ENCODE measurements at places on chromosomes 7 and 10. TPM values are rescaled to one million over a fixed set of nuclear protein-coding genes. Genes with fewer than 3 reads are reported as not detected.

The ABCC2 gene
- total RNA-seq: 132 TPM

The CALCR gene
- total RNA-seq: not detected

The FFAR4 gene
- 0.25 TPM for total RNA-seq

The ADRA2A gene
- not detected for total RNA-seq

The VGF gene
- total RNA-seq: 2.3 TPM

The LLCFC1 gene
- total RNA-seq: not detected

The GOLGA7B gene
- total RNA-seq: 1.1 TPM

- H3K27me3 ChIP-seq: no peaks in the 10 kb centered on the region
- H3K36me3 ChIP-seq: no peaks in the 10 kb centered on the region
- no peak overlapping the region for H3K4me3 ChIP-seq
- H3K4me1 ChIP-seq: no peaks in the 10 kb centered on the region
- H3K27ac ChIP-seq: no peak overlapping the region
Observed at GRCh38 chr7:113076703-113077102, 9.9 kb downstream of the GPR85 start.

GRCh38 chr10:104223304-104223703 is 8.9 kb downstream of the CFAP43 start:
- no peak for DNase-seq
- H3K4me3 ChIP-seq: no peak overlapping the region
- no peaks in the 10 kb centered on the region for H3K4me1 ChIP-seq
- H3K27ac ChIP-seq: no peak overlapping the region
- H3K36me3 ChIP-seq: no peaks in the 10 kb centered on the region
- no peaks in the 10 kb centered on the region for H3K27me3 ChIP-seq

DNA sequence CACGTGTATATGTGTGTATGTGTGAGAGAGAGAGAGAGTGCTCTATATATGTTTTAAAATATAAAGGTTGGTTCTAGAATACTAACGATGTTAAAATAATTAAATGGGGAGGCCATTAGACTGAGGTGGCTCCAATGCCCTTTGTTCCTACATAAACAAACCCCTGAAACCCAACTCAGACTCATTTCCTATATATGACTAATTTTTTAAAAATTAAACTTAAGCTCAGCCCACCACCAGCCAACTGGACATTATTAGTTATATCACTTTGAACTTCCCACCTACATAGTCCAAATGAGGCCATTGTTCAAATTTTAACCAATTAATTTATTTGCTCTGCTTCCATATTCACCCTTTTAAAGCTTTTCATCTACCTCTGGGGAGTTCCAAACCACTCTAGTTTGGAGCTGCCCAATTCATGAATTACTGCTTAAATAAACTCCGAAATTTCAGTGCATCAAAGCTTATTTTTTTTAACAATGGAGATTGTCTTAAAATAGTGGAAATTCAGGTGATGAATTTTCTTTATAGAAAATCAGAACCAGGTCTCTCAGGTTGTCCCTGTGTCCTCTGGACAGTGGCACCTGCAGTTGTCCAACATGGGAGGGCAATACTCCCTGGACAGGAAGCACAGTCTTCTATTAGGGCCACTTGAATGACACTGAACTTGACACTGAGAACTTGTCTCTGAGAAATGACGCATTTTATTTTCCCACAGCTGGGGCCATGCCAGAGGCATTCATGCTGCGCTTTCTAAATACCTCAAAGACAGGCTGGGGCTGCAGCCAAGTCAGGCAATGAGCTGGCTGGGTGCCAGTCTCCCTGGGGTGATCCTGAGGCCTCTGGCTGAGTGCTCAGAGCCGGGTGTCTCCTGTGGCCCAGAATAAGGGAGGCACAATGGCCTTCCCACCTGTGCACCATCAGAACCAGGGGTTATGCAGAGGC is 109.5 kb upstream of the TMEM72 start:
- peaks cover 32% of the 10 kb centered on the region for H3K27me3 ChIP-seq
- H3K36me3 ChIP-seq: no peaks in the 10 kb centered on the region
- no peak overlapping the region for H3K4me3 ChIP-seq
- H3K27ac ChIP-seq: no peak overlapping the region
- DNase-seq: peak; percentile 56

GRCh38 chr7:132759482-132760243 is 183.4 kb upstream of the PLXNA4 start:
- no peak overlapping the region for H3K27ac ChIP-seq
- H3K4me1 ChIP-seq: no peaks in the 10 kb centered on the region
- no peaks in the 10 kb centered on the region for H3K36me3 ChIP-seq
- DNase-seq: peak; percentile 21
- no peaks in the 10 kb centered on the region for H3K27me3 ChIP-seq

DNA sequence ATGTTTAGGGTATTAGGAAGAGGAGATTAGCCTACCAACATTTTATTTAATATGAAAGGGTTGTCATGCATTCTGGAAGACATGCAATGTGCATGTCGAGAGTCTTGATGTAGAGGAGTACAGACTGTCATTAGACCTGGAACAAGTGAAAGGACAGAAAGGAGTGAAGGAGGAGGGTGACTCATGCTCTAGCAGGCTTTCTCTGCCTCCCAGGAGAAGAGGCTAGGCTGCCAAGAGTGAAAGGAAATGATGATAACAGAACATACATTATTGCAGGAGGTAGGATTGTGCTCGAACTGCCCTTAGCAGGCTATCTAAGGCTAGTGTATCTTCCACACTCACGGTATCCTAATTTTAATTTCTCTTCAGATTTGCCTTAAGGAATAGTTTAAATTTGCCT is 228.8 kb downstream of the EXOC4 start:
- no peaks in the 10 kb centered on the region for H3K36me3 ChIP-seq
- DNase-seq: no peak
- no peaks in the 10 kb centered on the region for H3K4me1 ChIP-seq
- no peaks in the 10 kb centered on the region for H3K27me3 ChIP-seq
- H3K4me3 ChIP-seq: no peak overlapping the region

DNA sequence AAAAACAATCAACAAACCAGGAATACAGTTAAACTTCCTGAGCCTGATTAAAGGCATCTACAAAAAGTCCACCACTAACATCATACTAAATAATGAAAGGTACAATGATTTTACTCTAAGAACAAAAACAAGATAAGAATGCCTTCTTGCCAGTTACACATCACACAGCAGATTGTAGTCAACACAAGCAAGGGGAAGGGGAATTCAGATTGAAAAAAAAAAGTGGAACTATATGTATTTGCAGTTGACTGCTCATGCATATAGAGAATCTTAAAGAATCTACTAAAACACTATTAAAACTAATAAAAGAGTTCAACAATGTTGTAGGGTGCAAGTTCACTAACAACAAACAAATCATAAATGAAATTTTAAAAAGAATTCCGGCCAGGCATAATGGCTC is 28.5 kb downstream of the ZNF33B start:
- peaks cover 16% of the 10 kb centered on the region for H3K36me3 ChIP-seq
- H3K4me1 ChIP-seq: no peaks in the 10 kb centered on the region
- no peak overlapping the region for H3K27ac ChIP-seq
- no peak overlapping the region for H3K4me3 ChIP-seq
- no peak for DNase-seq

- no peaks in the 10 kb centered on the region for H3K27me3 ChIP-seq
- H3K27ac ChIP-seq: no peak overlapping the region
- no peak for DNase-seq
- H3K4me3 ChIP-seq: no peak overlapping the region
- no peaks in the 10 kb centered on the region for H3K36me3 ChIP-seq
Observed at GRCh38 chr7:35257251-35258124, 3.6 kb upstream of the TBX20 start.

DNA sequence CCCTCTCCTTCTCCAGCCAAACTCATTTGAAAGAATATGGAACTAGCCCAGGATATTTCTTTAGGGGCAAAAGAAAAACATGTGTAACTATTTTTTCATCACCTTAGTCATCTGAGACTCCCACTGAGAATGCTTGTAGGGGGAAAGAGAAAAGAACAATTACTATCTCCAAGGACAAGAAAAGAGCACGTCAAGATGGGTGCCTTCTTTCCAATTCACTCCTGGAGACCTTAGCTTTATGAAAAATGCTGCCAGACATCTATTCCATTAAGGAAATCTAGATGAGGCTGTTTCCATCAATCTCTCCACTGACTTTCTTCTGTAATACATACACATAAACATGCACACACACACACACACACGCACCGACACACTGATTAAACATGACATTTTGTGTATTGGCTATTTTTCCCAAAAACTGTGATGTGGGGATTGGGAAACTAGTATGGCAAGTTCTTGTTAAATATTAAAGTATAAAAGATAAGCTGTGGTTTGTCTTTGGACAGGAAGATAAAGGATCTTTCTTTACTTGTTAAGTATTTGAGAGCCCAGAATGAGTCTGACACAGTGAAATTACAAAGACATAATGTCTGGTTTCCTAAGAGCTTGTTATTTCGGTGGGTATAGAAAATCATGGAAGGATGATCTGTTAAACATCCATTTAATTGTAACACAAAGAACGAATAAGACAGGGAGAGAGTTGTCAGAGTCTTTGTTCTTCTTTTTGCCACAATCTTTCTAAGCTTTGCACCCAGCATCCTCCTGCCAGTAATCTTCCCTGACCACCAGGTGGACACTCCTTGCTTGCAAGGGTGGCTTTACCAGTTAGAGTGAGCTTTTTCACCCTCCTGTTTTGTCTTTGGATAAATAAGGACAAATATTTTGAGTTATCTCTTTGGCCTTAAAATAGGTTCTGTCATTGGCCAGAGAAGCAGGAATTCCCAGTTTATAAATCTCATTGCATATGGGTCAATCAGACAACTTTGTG is 177.3 kb upstream of the TMEM72 start:
- no peak overlapping the region for H3K27ac ChIP-seq
- H3K4me3 ChIP-seq: no peak overlapping the region
- H3K36me3 ChIP-seq: no peaks in the 10 kb centered on the region
- H3K4me1 ChIP-seq: no peaks in the 10 kb centered on the region
- H3K27me3 ChIP-seq: peaks cover 15% of the 10 kb centered on the region

GRCh38 chr10:62655337-62655994 is 149.1 kb upstream of the ADO start:
- no peak overlapping the region for H3K27ac ChIP-seq
- no peak overlapping the region for H3K4me3 ChIP-seq
- H3K4me1 ChIP-seq: no peaks in the 10 kb centered on the region
- no peak for DNase-seq

GRCh38 chr7:42180806-42181205 is 56.2 kb downstream of the GLI3 start:
- no peak overlapping the region for H3K4me3 ChIP-seq
- H3K27ac ChIP-seq: no peak overlapping the region
- no peaks in the 10 kb centered on the region for H3K36me3 ChIP-seq
- peaks cover 36% of the 10 kb centered on the region for H3K27me3 ChIP-seq
- H3K4me1 ChIP-seq: no peaks in the 10 kb centered on the region

GRCh38 chr7:34759477-34760125 is 101.6 kb downstream of the NPSR1 start:
- H3K27ac ChIP-seq: no peak overlapping the region
- peaks cover 51% of the 10 kb centered on the region for H3K4me1 ChIP-seq
- no peaks in the 10 kb centered on the region for H3K27me3 ChIP-seq

DNA sequence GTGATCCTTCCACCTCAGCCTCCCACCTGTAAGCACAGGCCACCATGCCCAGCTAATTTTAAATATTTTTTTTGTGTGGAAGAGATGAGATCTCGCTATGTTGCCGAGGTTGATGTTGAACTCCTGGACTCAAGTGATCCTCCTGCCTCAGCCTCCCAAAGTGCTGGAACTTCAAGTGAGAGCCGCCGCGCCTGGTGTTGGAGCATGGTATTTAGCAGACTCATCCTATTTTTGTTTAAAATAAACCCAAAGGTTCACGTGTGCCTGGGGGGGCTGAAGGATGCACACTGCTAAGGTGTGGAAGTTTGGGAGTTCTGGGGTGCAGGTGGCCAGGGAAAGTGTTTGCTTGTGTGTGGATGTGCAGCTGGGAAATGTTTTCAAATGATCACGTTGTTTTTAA is 18.1 kb downstream of the PDGFA start:
- H3K36me3 ChIP-seq: peaks cover 11% of the 10 kb centered on the region
- no peak overlapping the region for H3K27ac ChIP-seq

GRCh38 chr7:18530224-18531179 is 35.0 kb downstream of the HDAC9 start:
- H3K4me3 ChIP-seq: no peak overlapping the region
- H3K27me3 ChIP-seq: no peaks in the 10 kb centered on the region

GRCh38 chr10:19421674-19422073 is 373.1 kb downstream of the MALRD1 start:
- H3K36me3 ChIP-seq: no peaks in the 10 kb centered on the region
- no peak overlapping the region for H3K4me3 ChIP-seq
- H3K27ac ChIP-seq: no peak overlapping the region
- no peaks in the 10 kb centered on the region for H3K27me3 ChIP-seq

DNA sequence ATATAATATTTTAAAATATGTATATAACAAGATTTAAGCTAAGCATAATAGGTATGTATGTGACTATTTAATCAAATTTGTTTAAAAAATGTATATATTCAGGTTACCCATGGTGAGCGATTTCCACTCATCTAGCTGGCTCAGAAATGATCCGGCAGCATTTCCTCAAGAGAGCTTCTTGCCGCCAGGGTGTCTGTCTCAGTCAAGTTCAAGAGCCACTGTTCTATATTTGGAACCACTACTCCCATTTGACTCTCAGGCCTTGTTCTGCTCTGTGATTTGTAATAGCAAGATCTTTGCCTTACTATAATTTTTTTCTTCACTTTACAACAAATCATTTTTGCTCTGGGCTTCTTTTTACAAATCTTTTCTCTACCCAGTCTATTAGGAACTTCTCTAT is 48.7 kb upstream of the CNTNAP2 start:
- DNase-seq: no peak
- H3K27ac ChIP-seq: no peak overlapping the region
- no peaks in the 10 kb centered on the region for H3K36me3 ChIP-seq
- no peaks in the 10 kb centered on the region for H3K27me3 ChIP-seq

DNA sequence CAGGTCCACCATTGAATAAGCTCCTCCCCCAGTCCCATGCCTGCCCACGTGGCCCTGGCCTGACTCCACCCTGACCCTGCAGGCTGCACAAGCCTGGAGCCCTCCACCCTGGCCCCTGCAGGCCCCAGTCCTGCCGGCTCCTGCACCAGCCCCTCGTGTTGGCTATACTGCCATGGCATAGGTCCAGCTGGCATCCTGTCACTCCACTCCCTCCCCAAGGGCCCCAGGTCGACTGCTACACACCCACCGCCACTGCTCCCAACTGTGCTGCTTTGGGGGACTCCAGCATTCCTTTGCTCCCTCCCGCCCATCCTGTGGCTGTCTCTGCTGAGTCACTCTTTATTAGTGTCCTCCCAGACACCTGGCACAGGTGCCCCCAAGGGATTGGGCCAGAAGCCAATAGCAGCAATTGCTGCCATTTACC is 32.4 kb upstream of the HSPA12A start:
- H3K27me3 ChIP-seq: no peaks in the 10 kb centered on the region
- no peak overlapping the region for H3K4me3 ChIP-seq
- H3K36me3 ChIP-seq: no peaks in the 10 kb centered on the region
- DNase-seq: peak; percentile 91
- peaks cover 38% of the 10 kb centered on the region for H3K4me1 ChIP-seq

DNA sequence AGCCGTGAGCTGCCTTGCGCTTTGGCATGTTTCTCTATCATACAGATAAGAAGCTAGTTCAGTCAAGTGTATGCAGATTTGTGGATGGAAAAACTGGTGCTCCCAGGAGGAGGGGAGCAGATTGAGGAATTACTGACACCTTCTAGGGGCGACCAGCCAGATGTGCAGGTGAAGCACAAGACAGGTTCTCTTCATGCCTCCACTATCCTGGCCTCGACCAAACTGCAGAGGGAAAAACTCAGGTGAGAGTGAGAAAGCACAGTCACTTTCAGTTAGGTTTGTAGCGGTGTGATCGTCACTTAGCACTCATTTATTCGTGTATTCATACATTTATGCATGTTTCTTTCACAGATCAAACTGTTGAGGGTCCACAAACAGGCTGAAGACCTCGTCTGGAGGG is 600 bp upstream of the DBNL start:
- peaks cover 14% of the 10 kb centered on the region for H3K4me1 ChIP-seq
- H3K36me3 ChIP-seq: 0 out of 2 replicates have a peak, but pooled peaks cover 6% of the 10 kb centered on the region

- peaks cover 15% of the 10 kb centered on the region for H3K36me3 ChIP-seq
- H3K27ac ChIP-seq: 0 out of 2 replicates have a peak within 1 kb of the TSS, but pooled peaks have one; percentile 4
- DNase-seq: peak; percentile 72
- no peaks in the 10 kb centered on the region for H3K27me3 ChIP-seq
- H3K4me3 ChIP-seq: peak within 1 kb of the TSS; percentile 87
- peaks cover 25% of the 10 kb centered on the region for H3K4me1 ChIP-seq
Observed at GRCh38 chr7:151341357-151342101, at the start of gene NUB1. Gene NUB1, plus strand, starts transcription at chr7:151341812. Its CDS starts 3,538 bp downstream, at chr7:151345350.
